Stimulated activated CD4-positive, alpha-beta T cell treated with anti-CD3 and anti-CD28 coated beads, TNF-alpha, amount 100 ng/mL, for 1 hour (primary cell): ENCODE measurements at places on chromosomes 6 and 20.

- DNase-seq: no peak
Measured at GRCh38 chr6:131555992-131556391, 17.0 kb upstream of the ARG1 start.

DNA sequence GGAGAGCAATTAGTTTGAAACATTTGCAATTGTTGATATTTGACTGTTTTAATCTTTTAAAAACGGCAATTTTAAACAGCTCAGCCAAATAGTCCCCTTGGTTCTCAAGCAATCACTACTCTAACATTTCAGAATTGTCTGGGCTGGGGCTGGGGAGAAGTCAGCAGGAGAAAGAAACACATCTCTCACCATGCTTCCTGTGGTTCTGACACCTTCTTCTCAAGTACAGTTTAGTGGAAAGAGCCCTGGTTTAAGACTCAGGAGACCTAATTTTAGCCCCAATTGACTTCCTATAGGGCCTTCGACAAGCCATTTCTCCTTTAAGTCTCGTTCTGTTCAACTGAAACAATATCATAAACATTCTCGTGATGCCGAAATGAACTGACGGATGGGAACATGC lies 168.4 kb upstream of the CDYL start:
- no peak for DNase-seq

- DNase-seq: no peak
Measured at GRCh38 chr6:95081949-95082348, 495.4 kb upstream of the MANEA start.

DNA sequence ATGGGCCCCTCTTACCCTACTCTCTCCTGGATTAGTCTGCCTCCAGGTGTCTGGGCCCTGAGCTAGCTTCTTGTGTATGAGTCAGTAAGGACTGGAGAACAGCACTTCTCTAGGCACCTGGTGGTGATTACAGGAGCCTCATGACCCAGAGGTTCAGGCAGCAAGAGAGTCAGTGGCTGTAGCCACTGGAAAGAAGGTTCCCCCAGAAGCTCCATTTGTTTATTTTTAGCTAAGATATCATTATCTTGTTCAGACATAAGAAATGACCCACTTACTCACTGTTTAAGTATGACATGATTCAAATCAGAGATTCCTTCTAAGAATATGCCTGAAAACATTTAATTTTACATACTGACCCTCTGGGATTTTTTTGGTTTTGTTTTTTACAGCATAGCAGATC lies 23.6 kb upstream of the SLC4A11 start:
- DNase-seq: no peak

- no peak for DNase-seq
Measured at GRCh38 chr20:56968376-56969048, 297.9 kb downstream of the BMP7 start.

GRCh38 chr20:3371754-3372153 lies 35.7 kb downstream of the DNAAF9 start:
- no peak for DNase-seq

DNA sequence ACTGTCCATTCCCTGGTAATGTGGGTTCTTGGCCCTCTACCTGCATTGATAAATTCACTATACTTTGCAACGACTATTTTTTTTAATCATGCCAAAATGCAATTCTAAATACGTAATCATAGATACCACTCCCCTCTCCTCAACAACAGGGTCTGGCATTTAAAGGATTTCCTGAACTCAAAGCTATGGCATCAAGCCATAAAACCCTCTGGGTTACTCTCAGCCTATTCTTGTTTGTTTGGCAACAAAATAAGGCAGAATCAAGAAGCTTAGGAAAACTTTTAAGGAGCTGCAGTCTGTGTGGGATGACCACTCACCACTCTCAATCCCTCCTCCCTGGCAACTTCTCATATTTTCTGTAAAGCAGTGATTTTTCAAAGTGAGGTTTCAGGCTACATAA lies 669.9 kb upstream of the ID4 start:
- DNase-seq: no peak

DNA sequence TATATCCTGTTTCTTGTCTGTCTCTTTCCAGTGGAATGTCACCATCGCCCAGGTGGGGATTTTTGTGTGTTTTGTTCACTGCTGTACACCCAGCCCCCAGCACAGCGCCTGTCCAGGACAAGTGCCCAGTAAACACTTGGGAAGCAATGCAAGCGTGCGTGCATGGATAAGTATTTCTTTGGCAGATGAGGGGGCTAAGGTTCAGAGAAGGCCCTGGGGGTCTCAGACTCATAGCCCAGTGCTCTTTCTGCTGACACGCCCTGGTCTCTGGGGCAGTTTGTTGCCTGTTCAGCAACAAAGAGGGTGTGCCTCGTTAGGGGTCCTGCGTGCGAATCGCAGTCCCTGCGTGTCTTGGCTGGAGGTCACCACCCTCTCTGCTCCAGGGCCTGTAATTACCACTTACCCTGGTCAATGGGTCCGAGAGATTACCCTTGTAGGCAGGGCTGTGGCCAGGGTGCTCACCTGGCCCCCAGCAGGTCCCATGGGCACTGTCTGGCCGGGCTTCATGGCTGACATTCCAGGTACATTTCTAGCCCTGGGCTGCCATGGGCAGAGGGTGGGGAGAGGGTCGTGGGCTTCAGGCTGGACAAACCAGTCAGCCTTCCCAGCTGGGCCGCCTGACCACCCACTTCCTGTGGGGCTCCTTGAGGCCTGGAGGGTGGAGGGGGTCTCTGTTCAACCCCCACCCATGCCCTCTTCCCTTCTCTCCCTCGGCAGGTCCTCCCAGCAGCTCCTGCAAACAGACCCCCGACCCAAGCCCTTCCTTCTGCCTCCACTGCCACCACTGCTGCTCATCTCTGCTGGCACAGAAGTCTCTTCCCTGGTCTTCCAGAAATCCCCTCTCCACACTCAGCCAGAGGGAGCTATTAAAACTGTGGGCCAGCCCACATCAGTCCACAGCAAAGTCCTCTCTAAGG lies 87.1 kb downstream of the CEBPB start:
- DNase-seq: no peak

- no peak for DNase-seq
Measured at GRCh38 chr20:37309936-37310590, 20.6 kb downstream of the MANBAL start.

GRCh38 chr6:37704066-37704465 lies 6.4 kb upstream of the MDGA1 start:
- DNase-seq: no peak

DNA sequence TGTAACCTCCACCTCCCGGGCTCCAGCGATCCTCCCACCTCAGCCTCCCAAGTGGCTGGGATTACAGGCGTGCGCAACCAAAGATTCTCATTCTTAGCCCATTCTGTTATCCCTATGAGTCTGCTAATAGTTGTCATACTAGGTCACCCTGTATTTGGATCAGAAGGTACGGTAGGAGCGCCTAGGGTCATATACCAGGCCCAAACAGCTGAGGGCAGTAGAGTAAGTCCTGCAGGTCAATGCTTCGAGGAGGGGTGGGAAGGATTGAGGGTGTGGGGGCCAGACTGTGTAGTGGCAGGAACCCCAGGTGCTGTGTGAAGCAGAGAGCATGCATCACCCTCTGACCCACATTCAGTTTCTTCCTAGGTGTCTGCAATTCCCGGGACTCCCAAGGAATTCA lies 22.7 kb upstream of the POU5F1 start:
- no peak for DNase-seq

DNA sequence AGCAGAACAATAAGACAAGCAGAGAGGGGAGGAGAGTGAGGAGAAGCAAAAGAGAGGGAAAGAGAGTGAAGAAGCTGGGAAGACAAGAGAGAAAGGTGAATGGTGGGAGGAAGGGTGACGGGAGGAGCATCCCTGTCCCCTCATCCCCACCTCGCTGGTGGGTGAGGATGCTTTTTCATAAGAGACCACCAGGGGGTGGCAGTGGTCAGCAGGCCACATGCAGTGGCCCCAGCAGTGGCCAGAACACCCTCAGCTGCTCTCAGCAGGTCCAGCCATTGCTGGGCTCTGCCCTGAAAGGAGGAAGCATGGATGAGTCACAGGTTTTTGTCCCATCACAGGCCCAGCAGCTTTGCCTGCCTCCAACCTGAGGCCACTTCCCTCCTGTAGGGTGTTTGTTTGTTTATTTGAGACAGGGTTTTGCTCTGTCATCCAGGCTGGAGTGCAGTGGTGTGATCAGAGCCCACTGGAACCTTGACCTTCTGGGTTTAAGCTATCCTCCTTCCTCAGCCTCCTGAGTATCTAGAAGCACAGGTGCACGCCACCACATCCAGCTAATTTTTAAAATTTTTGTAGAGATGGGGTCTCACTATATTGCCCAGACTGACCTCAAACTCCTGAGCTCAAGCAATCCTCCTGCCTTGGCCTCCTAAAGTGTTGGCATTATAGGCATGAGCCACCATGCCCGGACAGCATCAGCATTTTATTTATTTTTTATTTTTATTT lies 24.0 kb downstream of the FGD2 start:
- DNase-seq: no peak

DNA sequence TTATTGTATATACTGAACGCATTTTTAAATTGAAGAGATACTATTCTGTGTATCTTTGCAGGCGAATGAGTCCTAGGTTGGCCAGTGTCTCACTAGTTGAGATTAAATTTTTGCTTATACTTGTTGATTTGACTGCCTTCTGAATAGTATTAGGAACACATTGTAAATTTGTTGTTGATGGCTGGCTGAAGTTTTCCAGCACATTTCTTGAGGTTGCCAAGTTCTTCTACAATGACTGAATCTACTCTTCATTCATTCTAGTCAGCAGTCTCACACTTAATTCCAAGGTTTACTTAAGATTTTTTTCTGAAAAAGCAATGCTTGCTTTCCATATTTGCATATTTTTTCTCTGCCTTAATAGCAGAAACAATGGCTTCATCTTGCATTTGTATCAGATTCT lies 151.7 kb downstream of the ZFAND3 start:
- DNase-seq: no peak

DNA sequence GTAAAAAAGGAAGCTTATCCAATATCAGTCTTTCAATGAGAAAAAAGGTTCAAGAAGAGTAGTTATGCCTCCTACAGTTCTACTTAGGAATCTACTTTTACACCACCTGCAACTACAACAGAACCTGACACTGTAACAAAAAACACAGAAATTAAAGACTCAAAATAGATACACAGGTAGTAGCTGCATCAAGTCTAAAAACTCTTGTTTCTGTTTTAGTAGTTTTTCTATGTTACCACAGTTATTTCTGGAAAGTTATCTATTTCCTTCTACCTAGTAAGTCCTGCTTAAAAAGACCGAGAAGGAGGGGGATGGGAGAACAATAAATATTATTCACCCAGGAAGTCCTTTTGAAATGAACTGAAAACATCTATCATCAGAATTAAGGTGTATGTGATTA lies 52.5 kb downstream of the ATG5 start:
- no peak for DNase-seq

- DNase-seq: no peak
Measured at GRCh38 chr6:119267126-119267905, 82.2 kb downstream of the MAN1A1 start.

DNA sequence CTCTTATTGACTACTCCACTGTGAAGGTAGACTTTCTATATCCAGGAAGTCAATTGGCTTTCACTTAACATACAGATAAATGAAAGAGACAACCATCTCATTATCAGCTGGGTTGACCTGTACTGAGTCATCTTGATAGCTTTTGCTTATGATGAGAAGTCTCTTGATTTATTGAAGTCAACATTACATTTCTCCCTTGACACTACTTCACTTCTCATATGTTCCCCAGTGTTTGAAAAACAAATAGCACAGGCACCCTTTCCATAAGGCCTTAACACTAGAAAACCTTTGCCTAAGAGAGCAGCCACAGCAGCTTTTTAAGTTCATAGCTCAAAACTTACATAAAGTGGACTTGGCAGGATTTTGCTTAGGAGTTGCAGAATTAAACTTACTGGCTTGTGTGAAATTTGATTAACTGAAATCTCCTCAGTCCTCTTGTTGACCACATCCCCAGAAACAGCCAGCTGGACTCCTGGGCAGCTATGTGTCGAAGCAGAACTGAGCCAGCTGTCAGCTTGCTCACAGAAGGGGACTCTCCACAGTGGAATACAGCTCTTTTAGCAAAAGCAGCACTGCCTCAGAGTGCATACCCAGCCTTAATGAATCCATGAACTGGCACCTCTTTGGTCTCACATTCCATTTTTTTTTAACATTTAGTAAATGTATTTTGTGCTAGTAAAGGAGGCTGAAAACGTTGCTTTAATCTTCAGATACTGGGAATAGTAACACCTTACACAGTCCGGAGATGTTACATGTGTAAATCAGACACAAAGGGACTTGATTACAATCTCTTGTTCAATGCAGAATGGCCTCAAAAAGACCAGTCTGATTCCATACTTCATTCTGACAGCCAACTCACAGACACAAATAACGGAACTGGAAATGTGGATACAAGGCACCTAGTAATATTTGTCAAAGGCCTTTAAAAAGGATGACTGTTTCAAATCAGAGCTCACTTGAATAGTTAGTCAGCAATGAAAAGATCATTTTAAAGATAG lies 1532.7 kb downstream of the HACE1 start:
- DNase-seq: no peak

DNA sequence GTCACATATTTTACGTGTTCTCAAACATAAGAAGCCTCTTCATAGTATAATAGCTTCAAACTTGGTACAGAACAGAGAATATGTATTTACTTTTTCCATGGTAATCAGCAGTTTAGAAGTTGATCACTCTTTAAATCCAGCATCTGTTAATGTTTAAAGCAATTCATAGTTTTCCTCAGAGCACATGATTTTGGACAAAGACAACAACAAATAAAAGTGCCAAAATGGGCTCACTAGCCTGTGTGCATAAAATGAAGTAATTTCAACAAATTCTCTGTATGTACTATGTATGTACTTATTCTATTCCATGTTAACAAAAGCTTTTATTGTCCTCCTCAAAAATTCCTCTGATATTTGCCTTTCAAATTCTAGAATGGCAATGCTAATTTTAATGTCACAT lies 38.1 kb upstream of the UST start:
- no peak for DNase-seq

DNA sequence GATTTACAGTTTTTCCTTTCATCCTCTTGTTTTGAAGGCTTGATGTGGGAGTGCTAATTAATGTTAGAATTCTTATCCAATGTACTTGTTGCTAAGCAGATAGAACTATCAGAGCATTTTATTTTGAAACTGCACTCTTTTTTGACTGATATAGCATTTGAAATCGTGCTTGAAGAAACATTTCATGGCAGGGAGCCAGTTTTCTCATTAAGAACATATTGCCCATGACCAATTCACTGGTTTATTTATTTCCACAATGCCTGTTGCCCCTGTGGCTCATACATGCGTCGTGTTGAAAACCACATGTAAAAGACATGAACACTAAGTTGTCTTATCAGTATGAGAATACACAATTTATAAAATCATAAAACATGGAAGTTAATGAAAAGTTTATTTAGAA lies 479.7 kb upstream of the FLRT3 start:
- DNase-seq: no peak
